ENCODE measurements at places on chromosomes 5 and 9.
A peak's percentile ranks its signal among the peaks of the same experiment; 100 is the strongest.

- H3K36me3 ChIP-seq, result no peaks in the 10 kb centered on the region
- H3K4me3 ChIP-seq, result no peak overlapping the region
- H3K27ac ChIP-seq, result no peak overlapping the region
- no peak for DNase-seq
These were observed 7.7 kb upstream of the GPR151 start for GRCh38 chr5:146523698-146524097.

DNA sequence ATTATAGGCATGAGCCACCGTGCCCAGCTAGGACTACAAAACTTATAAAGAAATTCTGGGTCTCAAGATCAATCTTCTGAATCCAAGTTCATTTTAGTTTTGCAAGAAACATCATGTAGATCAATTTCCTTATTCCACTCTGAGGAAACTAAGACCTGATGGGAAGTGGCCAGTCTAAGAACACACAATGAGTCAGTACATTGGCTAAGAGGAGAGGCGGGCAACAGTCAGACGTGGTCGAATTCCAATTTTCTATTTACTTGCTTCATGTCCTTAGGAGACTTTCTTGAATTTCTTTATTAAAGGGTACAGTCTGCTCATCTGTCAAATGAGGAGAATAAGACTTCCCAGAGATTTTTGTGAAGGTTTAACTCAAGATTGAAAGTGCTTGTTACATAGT lies 432.1 kb upstream of the BRINP1 start:
- H3K27me3 ChIP-seq, result no peaks in the 10 kb centered on the region
- DNase-seq, result no peak
- H3K4me1 ChIP-seq, result no peaks in the 10 kb centered on the region
- no peak overlapping the region for H3K27ac ChIP-seq
- H3K4me3 ChIP-seq, result no peak overlapping the region
- no peaks in the 10 kb centered on the region for H3K36me3 ChIP-seq

DNA sequence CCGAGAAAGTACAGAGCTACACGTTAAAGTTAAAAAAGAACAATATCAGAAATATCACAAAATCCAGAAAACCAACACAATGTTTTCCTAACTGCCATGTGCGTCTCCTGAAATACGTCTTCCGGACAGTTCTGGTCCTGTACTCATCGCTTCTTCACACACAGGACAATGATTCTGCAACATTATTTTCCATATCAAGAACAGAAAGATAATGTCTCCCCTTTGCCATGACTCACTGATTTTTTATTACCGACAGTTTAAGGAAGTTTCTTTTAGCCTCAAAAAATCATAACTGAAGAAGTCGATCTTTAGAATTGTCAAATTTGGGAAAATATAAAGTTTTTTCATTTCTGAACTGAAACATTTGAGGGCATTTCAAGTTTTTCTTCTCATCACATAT lies 2.5 kb downstream of the TBC1D9B start:
- DNase-seq, result no peak
- H3K27me3 ChIP-seq, result no peaks in the 10 kb centered on the region
- H3K4me1 ChIP-seq, result peaks cover 36% of the 10 kb centered on the region

DNA sequence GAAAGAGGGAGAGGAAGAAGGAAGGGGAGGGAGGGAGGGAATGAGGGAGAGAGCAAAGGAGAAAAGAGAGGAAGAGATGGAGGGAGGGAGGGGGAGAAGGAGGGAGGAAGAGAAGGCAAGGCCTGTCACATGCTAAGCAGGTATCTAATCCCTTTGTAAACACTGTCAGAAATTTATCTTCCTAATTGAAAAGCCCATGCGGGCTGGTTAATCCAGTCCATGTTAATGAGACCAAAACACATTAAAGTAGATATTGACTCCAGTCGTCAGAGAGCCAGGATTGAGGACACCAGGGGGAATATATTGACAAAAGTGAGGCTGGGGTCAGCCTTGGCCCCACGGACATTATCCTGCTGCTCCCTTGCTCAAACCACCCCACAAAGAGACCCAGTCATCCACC lies 37.4 kb upstream of the ALDH1B1 start:
- no peaks in the 10 kb centered on the region for H3K27me3 ChIP-seq
- no peak for DNase-seq
- no peak overlapping the region for H3K4me3 ChIP-seq
- peaks cover 16% of the 10 kb centered on the region for H3K4me1 ChIP-seq
- no peak overlapping the region for H3K27ac ChIP-seq
- no peaks in the 10 kb centered on the region for H3K36me3 ChIP-seq

GRCh38 chr9:99377790-99378775 lies 156.0 kb downstream of the SEC61B start:
- no peak overlapping the region for H3K27ac ChIP-seq
- H3K4me3 ChIP-seq, result no peak overlapping the region
- no peaks in the 10 kb centered on the region for H3K4me1 ChIP-seq
- peaks cover 8% of the 10 kb centered on the region for H3K27me3 ChIP-seq

DNA sequence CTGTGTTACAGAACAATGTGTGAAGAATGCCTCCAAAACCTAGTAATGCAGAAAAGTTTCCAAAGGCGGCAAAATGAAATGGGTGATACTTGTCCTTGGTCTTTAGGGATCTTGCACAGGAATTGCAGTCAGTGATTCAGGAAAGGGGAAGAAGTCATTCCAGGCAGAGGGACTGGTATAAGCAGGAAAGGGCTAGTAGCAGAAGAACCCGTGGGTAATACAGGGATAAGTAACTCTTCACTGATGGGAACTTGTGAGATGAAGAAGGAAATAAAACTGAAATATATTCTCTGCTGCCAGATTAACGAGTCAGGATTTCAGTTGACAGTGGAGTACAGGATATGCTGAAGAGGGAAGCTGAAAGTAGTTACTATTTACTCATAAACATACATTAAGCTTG lies 1.2 kb downstream of the SRFBP1 start:
- no peak overlapping the region for H3K27ac ChIP-seq
- peak overlapping the region; percentile 60 for H3K4me3 ChIP-seq
- no peak for DNase-seq
- no peaks in the 10 kb centered on the region for H3K36me3 ChIP-seq
- no peaks in the 10 kb centered on the region for H3K27me3 ChIP-seq

- no peak overlapping the region for H3K27ac ChIP-seq
- H3K27me3 ChIP-seq, result no peaks in the 10 kb centered on the region
- peaks cover 14% of the 10 kb centered on the region for H3K36me3 ChIP-seq
- peak overlapping the region; percentile 68 for H3K4me3 ChIP-seq
These were observed 1.0 kb upstream of the EXOC3 start for GRCh38 chr5:441996-442334.

GRCh38 chr9:86902586-86902985 lies 44.7 kb downstream of the GAS1 start:
- H3K27ac ChIP-seq, result no peak overlapping the region
- H3K4me1 ChIP-seq, result peaks cover 18% of the 10 kb centered on the region
- DNase-seq, result no peak
- H3K4me3 ChIP-seq, result peak overlapping the region; percentile 24
- no peaks in the 10 kb centered on the region for H3K36me3 ChIP-seq

DNA sequence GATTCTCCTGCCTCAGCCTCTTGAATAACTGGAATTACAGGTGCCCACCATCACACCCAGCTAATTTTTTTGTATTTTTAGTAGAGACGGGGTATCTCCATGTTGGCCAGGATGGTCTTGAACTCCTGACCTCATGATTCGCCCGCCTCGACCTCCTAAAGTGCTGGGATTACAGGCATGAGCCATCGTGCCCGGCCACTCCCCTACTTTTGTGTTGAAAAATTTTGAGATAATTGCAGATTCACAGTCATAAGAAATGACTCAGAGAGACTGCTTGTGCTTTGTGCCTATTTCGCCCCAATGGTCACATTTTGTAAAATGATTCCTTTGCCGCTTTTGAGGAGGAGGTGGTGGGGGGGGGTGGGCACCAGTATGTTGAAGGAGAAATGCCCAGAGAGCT lies 48.1 kb upstream of the SH3PXD2B start:
- H3K4me1 ChIP-seq, result peaks cover 30% of the 10 kb centered on the region
- H3K27me3 ChIP-seq, result no peaks in the 10 kb centered on the region
- H3K4me3 ChIP-seq, result no peak overlapping the region
- no peak for DNase-seq
- H3K36me3 ChIP-seq, result no peaks in the 10 kb centered on the region
- H3K27ac ChIP-seq, result no peak overlapping the region

DNA sequence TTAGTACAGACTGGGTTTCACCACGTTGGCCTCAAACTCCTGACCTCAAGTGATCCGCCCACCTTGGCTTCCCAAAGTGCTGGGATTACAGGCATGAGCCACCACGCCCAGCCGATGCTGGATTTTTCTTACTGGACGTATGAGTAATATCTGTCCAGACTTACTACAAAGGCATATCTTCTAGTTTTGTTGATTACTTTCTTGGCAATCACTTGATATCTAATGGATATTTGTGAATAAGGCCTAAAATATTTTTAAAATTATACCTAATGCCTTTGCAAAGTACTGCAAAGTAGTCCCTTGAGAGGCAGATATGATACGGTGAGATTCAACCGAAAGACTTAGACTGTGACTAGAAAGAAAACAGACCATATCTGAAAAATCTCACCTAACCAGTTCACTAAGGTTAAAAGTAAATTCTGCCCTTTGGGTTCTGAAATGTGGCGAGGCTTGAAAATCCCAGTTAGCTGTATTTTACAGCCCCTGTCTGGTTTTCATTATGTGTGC lies 152.1 kb downstream of the GNAQ start:
- peaks cover 4% of the 10 kb centered on the region for H3K4me1 ChIP-seq
- H3K27ac ChIP-seq, result no peak overlapping the region

GRCh38 chr5:151347369-151347768 lies at the start of gene SLC36A2:
SLC36A2 (minus strand) TSS chr5:151347559; CDS start chr5:151347460, 99 bp downstream.
- no peak within 1 kb of the TSS for H3K27ac ChIP-seq
- H3K27me3 ChIP-seq, result peaks cover 12% of the 10 kb centered on the region
- DNase-seq, result no peak
- no peak within 1 kb of the TSS for H3K4me3 ChIP-seq
- no peaks in the 10 kb centered on the region for H3K4me1 ChIP-seq

- peak; percentile 39 for DNase-seq
- peak overlapping the region; percentile 97 for H3K27ac ChIP-seq
- peaks cover 2% of the 10 kb centered on the region for H3K27me3 ChIP-seq
These were observed 855 bp upstream of the ARHGAP26 start for GRCh38 chr5:142769251-142769792.

- no peak for DNase-seq
- H3K4me1 ChIP-seq, result peaks cover 4% of the 10 kb centered on the region
- no peaks in the 10 kb centered on the region for H3K27me3 ChIP-seq
- no peak overlapping the region for H3K4me3 ChIP-seq
These were observed 16.6 kb upstream of the S1PR3 start for GRCh38 chr9:88974641-88975040.

DNA sequence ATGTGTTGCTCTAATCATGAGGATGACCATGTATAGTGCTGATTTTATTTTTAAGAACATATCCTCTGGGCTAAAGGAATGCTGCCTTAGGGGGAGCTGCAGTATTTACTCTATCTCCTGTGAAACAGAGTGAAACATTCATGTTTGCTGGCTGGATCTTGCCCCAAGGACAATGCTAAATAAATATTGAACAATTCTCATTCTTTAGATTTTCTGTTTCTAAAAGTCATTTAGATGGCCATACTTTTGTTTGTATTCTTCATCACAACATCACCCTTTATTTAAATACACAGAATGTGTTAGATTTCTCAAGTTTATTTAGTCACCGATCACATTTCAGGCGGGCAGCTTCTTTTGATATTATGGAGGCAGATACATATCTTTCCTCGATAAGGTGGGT lies 103.3 kb downstream of the ARHGEF28 start:
- H3K4me1 ChIP-seq, result no peaks in the 10 kb centered on the region
- no peaks in the 10 kb centered on the region for H3K36me3 ChIP-seq
- no peak overlapping the region for H3K27ac ChIP-seq
- no peak for DNase-seq
- H3K4me3 ChIP-seq, result no peak overlapping the region

DNA sequence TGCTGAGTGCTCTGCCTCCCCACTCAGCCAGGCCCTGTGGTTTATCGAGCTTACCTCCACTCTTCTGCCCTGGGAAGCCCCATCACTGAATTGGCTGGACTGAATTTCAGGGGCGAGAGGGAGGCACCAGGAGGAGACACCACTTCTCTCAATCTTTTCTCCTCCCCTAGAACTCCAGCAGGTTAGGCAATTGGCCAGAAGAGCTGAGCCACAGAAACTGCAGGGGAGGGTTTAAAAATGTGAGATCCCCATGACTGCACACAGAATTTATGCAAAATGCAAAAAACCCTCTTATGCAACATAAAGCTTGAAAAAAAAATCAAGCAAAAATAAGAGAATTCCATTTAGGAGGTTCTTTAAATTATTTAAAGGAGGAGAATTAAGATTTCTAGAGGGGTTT lies 29.9 kb downstream of the TUT7 start:
- no peak for DNase-seq
- H3K4me1 ChIP-seq, result no peaks in the 10 kb centered on the region
- H3K4me3 ChIP-seq, result no peak overlapping the region

GRCh38 chr5:10018201-10019069 lies 231.3 kb downstream of the ATPSCKMT start:
- peaks cover 5% of the 10 kb centered on the region for H3K4me1 ChIP-seq
- no peaks in the 10 kb centered on the region for H3K36me3 ChIP-seq
- peak overlapping the region; percentile 23 for H3K27ac ChIP-seq
- DNase-seq, result peak; percentile 68
- H3K27me3 ChIP-seq, result no peaks in the 10 kb centered on the region

DNA sequence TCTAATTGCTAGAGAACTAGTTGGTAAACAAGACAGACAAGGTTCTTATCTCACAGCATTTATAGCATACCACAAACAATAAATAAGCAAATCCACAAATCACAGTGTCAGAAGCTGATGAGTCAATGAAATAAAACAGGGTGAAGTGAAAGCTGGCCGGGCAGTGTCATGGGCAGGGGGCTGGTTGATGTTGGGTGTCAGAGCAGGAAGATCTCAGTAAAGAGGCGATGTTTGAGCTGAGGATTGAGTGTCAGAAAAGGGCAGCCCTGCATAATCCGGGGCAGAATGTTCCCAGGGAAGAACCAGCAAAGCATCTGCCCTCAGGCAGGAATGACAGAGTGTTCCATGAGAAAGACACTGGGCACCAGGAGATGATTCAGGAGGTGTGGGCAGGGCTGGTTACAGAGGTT lies 183.4 kb downstream of the GOLPH3 start:
- no peak for DNase-seq
- H3K4me1 ChIP-seq, result peaks cover 6% of the 10 kb centered on the region
- no peak overlapping the region for H3K27ac ChIP-seq
- H3K36me3 ChIP-seq, result no peaks in the 10 kb centered on the region

GRCh38 chr9:126440940-126441339 lies 114.3 kb downstream of the MVB12B start:
- H3K27ac ChIP-seq, result no peak overlapping the region
- H3K36me3 ChIP-seq, result no peaks in the 10 kb centered on the region
- H3K4me1 ChIP-seq, result peaks cover 5% of the 10 kb centered on the region
- peak; percentile 46 for DNase-seq
- no peak overlapping the region for H3K4me3 ChIP-seq
- no peaks in the 10 kb centered on the region for H3K27me3 ChIP-seq

- peak; percentile 81 for DNase-seq
- H3K4me1 ChIP-seq, result peaks cover 48% of the 10 kb centered on the region
- H3K27ac ChIP-seq, result peak overlapping the region; percentile 31
- no peaks in the 10 kb centered on the region for H3K36me3 ChIP-seq
- peaks cover 3% of the 10 kb centered on the region for H3K27me3 ChIP-seq
- H3K4me3 ChIP-seq, result no peak overlapping the region
These were observed 58.0 kb upstream of the SYNPO start for GRCh38 chr5:150582241-150583109.

GRCh38 chr9:37293664-37294524 lies 128.6 kb upstream of the GRHPR start:
- DNase-seq, result peak; percentile 75
- no peaks in the 10 kb centered on the region for H3K27me3 ChIP-seq
- H3K4me1 ChIP-seq, result no peaks in the 10 kb centered on the region

All from muscle of leg (tissue), 16 donors.